ENCODE measurements at places on chromosomes 4 and X.

- no peak for DNase-seq
Observed at GRCh38 chr4:123390846-123391456, 5.6 kb upstream of the SPRY1 start.

- no peak for DNase-seq
Observed at GRCh38 chr4:20017070-20017776, 234.5 kb upstream of the SLIT2 start.

DNA sequence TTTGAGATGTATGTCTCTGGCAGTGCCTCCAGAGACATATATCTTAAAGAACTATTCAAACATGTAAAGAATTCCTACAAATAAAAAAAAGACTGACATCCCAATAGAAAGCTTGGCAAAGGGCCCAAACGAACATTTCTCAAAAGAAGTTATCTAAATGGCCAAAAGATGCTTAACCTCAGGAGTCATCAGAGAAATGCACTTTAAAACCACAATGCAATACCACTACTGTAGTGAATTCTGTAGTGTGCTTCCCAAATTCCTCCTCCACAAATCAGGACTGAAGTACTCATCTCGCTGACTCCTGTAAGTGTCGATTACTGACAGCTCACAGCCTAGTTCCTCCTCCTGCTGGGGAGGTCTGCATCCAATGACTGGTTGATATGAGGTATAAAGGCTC is 129.0 kb upstream of the MAMLD1 start:
- DNase-seq, result no peak

DNA sequence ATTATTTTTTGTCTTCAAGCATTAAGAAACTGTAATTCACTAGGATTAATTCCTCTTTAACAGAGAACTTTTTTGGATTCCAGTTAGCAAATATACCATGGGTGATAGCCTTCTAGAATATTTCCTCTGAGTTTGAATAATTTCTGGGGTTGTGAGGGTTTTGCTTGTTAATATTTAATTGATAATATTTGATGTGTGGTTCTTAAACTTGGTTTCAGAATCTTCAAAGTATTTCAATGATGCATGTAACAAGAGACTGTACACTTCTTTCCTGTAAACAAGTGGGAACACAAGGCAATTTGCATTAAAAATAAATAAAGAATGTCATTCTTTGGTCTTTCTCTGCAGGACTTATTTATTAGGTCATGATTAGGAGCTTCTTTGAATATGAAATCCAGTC is 9.5 kb upstream of the C4orf51 start:
- no peak for DNase-seq

DNA sequence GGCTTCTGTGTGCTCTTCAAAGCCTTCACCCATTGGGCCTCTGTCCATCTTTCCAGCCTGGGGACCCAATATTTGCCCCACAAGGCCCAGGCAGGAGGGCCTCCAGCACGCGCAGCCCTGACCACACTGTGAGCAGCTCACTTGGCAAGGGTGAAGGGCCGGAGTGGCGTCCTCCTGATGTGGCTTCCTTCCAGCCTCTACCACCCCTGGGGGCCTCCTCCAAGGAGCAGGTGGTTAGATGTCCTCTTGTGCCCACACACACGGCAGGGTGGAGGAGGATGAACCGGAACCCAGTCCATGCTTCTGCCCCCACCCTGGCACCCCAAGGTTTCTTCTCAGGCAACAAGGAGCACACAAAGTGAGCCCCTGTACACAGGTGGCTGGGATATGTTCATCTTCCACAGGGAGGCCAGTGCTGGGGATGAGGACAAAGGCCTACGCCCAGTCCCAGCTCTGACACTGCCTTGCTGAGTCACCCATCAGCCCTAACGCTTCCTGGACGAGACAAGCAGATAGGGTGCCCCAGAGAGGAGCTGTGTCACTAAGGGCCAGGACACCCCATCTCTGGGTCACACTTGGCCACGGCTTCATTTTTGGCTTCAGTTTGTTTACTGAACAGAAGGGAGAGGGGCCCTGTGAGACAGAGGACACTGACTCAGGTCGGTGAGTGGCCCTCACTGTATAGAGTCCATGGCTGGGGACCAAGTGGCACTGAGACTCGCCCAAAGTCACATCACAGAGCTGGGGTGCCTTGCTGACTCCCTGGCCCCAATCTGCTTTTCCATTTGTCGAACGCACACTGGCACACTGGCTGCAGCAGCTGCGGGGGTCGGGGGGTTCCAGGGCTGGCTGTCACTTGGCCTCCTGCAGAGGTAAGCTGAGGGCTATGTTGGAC is 1.9 kb downstream of the UBL4A start:
- DNase-seq, result no peak

DNA sequence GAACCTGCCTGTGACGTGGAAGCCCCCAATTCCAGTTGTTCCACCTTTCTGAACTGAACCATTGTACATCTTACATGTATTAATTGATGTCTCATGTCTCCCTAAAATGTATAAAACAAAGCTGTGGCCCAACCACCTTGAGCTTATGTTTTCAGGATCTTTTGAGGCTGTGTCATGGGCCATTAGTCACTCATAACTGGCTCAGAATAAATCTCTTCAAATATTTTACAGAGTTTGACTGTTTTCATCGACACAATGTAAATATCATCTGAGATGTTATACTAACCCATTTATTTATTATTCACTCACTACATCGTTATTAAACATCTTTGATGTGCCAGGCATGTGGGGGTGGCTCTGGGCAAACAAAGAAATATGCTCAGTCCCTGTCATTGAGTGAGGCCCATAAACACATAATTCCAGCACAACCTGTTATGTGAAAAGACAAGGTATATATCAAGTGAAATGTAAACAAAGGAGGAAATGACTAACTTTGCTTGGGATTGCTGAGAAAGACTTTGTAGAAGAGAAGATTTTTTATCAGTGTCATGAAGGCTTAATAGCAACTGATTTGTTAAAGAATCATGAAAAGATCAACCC is 34.5 kb upstream of the PPM1K start:
- DNase-seq, result no peak

DNA sequence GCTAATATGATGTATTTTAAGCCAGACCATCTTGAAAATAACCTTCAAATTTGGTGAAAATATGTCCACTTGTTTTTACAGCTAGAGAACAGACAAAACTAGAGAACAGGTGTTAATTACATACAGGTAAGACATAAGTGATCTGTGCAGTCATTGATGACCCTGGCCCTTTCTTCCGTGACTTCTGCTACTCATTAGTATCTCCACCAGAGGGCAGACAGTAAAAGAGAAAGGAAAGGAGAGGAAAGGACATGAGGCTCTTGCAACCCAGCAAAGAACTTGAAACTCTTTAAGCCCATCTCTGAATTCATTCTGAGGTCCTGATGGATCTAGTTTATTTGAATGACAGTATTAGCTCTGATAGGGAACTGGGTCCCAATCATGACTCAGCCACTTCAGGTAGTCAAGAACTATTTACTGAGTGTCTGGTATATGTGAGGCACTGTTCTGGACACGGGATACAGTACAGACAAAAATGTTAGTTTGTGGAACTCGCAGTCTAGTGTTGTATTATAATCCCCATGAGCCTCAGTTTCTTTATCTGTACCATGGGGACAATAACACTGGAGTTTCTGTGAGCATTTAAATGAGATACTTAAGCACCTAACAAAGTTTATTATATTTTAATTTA is 121.0 kb upstream of the TEX13D start:
- DNase-seq, result no peak

- no peak for DNase-seq
Observed at GRCh38 chr4:18923496-18924161, 902.1 kb upstream of the LCORL start.

GRCh38 chr4:146061610-146062334 is 113.7 kb upstream of the LSM6 start:
- DNase-seq, result no peak

GRCh38 chr4:15776871-15777648 is 1.1 kb upstream of the CD38 start:
- DNase-seq, result no peak

GRCh38 chr4:71275004-71275403 is 63.8 kb upstream of the SLC4A4 start:
- no peak for DNase-seq

DNA sequence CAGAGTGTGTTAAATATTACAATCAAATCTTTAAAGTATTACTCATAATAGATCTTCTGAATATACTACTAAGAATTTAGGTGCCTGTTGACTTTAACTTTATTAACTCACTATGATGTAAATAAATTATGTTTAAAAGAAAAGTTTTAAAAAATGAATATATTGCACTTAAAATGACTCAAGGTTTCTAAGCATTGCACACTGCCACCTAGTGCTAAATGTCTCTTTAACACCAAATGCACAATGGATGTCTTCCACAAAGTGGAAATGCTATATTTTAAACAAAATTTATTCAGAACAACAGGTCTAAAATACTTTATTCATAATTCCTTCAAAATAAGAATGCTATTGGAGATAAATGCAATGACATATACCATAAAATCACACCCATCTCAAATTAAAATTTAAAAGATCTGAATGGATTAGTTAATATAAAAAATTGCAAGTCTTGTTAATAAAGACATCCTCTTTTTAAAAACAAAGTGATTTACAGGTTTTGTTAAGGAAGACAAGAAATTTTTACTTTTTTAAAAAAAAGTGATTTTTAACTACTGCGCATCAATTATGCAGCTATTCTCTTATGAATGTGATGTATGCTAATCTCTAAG is 5.5 kb downstream of the INPP4B start:
- no peak for DNase-seq

GRCh38 chr4:2598511-2599303 is 62.3 kb downstream of the FAM193A start:
- no peak for DNase-seq

DNA sequence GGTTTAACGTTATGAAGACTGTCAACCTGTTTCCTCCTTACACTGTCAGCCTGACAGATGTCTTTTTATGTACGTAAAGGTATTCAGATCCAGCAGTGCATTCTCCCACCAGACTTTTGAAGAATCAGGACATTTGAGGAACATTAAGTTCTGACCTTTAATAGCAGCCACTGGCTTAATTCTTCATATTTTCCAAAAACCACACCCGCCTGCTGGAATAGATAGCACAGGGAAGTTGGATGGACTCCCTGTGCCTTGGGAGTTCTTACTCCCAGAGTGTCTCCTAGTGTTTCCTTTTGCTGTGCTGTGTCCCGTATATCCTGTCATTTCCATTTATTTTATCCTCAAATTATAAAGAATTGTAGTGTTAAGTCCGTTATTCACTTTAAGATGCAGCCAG is 94.5 kb downstream of the AFF1 start:
- DNase-seq, result no peak

DNA sequence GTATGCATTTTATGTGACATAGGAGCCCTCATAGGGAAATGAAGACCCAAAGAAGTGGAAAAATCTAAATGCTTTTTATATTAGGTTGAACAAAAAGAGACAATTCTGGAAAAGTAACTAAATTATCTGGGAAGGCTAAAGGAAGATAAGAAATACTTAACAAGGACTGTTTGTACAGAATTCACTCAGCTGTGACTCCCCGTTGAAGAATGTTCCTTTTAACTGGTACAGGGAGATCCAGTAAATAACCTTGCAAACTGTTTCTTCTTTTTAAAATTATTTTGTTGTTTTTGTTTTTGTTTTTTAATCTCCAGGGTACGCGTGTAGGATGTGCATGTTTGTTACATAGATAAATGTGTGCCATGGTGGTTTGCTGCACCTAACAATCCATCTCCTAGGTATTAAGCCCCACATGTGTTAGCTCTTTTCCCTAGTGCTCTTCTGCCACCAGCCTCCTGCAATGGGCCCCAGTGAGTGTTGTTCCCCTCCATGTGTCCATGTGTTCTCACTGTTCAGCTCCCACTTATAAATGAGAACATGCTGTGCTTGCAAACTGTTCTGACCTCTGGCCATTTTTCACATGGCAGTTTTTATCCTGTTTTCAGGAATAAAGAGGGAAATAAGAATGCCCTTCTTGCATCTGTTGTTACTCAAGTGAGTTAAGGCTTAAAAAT is 81.7 kb downstream of the PWWP3B start:
- DNase-seq, result no peak

GRCh38 chr4:121789960-121790829 is 10.9 kb upstream of the EXOSC9 start:
- DNase-seq, result no peak

DNA sequence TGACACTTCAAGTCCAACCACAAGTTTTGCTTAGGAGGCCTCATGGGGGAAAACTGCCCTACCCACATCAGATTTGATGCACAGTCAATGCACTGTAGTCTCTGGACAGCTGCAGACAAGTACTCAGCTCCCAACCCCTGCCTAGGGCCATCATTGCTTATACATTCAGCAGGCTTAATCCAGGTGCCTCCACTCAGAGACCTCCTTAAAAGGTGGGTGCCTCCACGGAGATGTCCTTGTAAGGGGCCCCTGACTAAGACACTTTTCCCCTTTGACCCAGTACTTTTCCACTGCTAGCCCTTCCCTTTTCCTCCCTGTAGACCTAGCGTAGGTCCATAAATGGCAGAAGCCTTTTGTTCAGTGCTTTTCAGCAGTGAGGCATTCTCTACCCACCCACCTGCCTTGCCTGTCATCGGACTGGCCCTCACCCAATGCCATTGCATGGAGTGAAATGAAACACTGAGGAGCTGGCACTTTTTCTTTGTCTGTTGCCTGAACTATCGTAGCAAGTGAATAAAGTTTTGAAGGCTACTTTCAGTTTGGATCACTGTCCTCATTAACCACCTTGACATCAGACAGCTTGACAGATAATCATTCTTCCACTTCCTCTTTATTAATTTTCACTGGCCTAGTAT is 23.8 kb upstream of the PLK4 start:
- DNase-seq, result no peak

DNA sequence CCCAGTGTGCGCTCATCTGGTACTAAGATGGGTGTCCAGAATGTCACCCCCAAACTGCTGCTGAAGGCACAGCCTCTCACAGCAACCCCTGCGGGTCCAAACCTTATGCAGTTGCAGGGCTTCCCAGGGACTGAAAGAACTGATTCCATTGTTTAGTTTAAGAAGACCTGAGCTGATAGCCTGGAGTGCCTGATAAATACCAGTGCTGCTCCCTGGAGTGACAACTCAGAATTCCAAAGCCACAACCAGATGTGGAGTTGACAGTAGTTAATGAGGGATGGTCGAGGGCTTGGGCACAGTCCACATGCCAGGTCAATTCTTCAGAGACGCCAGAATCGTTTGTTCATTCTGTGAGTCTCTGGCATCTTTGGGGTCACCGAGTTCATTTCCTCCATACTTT is 71.2 kb downstream of the LNX1 start:
- no peak for DNase-seq

- DNase-seq, result no peak
Observed at GRCh38 chrX:16114611-16115010, 8.8 kb upstream of the GRPR start.

DNA sequence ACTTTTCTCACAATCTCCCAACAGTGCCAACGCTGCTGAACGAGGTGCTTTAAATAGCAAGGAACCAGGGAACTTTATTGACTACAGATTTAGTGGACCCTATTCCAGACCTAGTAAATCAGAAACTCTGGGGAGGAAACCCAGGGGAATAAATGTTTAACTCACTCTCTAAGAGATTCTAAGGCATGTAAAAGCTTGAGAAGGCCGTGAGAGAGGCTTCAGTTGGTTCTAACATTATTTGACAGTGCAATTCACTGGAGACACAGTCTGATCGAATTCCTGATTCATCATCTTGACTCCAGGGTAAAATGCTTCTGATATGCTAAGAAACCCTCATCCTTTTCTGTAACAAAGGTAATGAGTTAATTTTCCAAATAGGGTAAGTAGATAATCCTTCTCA is 494.4 kb downstream of the KCNIP4 start:
- DNase-seq, result no peak

GRCh38 chr4:89860971-89861370 is 24.0 kb upstream of the SNCA start:
- DNase-seq, result no peak

All from vagina (tissue), 2 donors.